ENCODE measurements at places on chromosomes 6 and 20.

GRCh38 chr20:9082741-9083140 lies 13.9 kb downstream of the PLCB4 start:
- H3K4me3 ChIP-seq = no peak overlapping the region
- DNase-seq = no peak
- no peaks in the 10 kb centered on the region for H3K27me3 ChIP-seq
- H3K36me3 ChIP-seq = no peaks in the 10 kb centered on the region

DNA sequence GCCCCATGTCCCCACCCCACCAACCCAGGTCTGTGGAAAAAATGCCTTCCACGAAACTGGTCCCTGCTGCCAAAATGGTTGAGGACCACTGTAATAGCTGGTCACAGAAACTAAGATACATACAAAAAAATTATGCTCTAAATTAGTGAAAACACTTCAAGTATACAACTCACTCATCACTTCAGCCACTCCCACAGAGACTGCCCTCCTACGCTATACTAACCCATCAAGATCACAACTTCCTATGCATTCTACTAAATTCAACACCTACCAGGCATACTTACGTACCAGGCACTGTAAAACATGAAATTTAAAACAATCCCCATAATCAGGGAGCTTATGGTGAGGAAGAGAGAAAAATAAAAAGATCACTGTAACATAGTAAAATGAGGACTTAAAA lies 22.9 kb downstream of the RUNX2 start:
- H3K4me3 ChIP-seq = no peak overlapping the region
- H3K36me3 ChIP-seq = no peaks in the 10 kb centered on the region
- no peaks in the 10 kb centered on the region for H3K27me3 ChIP-seq
- H3K27ac ChIP-seq = no peak overlapping the region
- no peaks in the 10 kb centered on the region for H3K4me1 ChIP-seq

- peaks cover 16% of the 10 kb centered on the region for H3K27me3 ChIP-seq
- H3K27ac ChIP-seq = no peak overlapping the region
- H3K4me1 ChIP-seq = no peaks in the 10 kb centered on the region
- H3K4me3 ChIP-seq = no peak overlapping the region
- H3K36me3 ChIP-seq = no peaks in the 10 kb centered on the region
Measured at GRCh38 chr6:148837941-148838340, 91.1 kb downstream of the UST start.

- H3K27me3 ChIP-seq = peaks cover 91% of the 10 kb centered on the region
- H3K4me1 ChIP-seq = peaks cover 5% of the 10 kb centered on the region
- H3K27ac ChIP-seq = no peak overlapping the region
- no peak for DNase-seq
- H3K36me3 ChIP-seq = no peaks in the 10 kb centered on the region
- no peak overlapping the region for H3K4me3 ChIP-seq
Measured at GRCh38 chr20:25076731-25077609, 5.0 kb downstream of the VSX1 start.

GRCh38 chr20:1721687-1722512 lies 64.3 kb upstream of the SIRPG start:
- peak overlapping the region; percentile 13 for H3K27ac ChIP-seq
- no peaks in the 10 kb centered on the region for H3K27me3 ChIP-seq
- DNase-seq = no peak
- H3K4me1 ChIP-seq = peaks cover 16% of the 10 kb centered on the region
- H3K36me3 ChIP-seq = no peaks in the 10 kb centered on the region
- H3K4me3 ChIP-seq = no peak overlapping the region

GRCh38 chr6:140385679-140386078 lies 1011.2 kb upstream of the CITED2 start:
- H3K4me1 ChIP-seq = no peaks in the 10 kb centered on the region
- no peaks in the 10 kb centered on the region for H3K27me3 ChIP-seq
- no peak overlapping the region for H3K27ac ChIP-seq
- H3K36me3 ChIP-seq = no peaks in the 10 kb centered on the region
- no peak for DNase-seq

DNA sequence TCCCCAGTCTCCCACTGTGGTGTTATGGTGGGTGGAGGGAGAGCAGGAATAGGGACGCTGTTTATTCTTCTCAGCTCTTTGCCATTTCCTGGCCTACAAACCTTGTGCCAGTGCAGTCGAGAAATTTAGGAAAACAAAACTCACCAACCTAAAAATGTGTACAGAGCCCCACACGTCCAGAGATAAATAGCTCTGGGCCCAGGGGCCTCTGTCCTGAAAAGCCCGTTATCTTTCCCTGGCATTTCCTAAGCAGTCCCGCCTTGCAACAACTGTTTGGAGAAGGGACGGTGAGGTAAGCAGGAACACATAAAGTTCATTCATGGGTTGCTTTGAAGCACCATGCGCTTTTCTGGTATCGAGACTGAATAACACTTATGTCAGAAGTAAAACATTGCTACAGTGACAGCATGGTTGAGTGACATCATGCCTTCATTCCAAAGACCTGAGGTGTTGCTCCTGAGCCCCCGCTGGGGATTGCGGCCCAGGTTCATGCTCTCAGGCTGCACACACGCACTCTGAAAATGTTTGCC lies 80.1 kb upstream of the NXT1 start:
- DNase-seq = no peak
- no peaks in the 10 kb centered on the region for H3K4me1 ChIP-seq
- no peaks in the 10 kb centered on the region for H3K27me3 ChIP-seq

GRCh38 chr6:69792292-69792691 lies 4.5 kb downstream of the LMBRD1 start:
- no peak for DNase-seq

DNA sequence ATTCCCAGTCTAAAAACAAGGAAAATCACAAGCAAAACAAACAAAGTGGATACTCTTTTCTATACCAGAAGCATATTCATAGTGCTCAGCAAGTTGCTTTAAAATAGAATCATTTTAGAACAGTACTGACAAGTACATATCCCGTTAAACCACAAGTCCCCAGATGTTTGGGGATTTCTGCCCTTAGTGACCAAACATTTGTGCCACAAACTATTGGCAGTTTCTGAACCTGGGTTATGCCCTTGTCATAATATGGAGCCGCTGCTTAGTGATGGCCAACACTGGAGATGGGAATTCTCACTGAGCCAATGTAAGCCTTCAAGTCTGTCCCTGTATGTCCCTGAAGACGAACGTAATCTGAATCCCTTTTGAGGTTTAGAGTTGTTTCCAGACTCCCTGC lies 436.7 kb upstream of the JAG1 start:
- no peaks in the 10 kb centered on the region for H3K4me1 ChIP-seq
- DNase-seq = no peak
- no peak overlapping the region for H3K27ac ChIP-seq
- H3K36me3 ChIP-seq = no peaks in the 10 kb centered on the region
- no peak overlapping the region for H3K4me3 ChIP-seq

DNA sequence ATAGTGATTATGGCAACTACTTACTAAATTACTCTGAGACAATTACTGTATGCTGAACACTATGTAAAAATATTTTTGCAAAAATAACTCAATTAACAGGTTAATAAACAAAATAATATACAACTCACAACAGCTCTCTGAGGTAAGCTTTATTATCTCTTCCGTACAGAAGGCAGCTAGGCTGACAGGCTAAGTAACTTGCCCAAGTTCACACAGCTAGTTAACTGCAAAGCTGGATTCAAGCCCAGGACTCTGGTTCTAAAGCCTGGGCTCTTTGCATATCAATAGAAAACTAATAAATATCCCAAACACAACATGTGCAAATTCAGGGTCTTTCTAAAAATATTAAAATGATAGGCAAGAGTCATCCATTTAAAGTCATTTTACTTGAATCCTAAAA lies 169.5 kb upstream of the BEND3 start:
- H3K4me1 ChIP-seq = no peaks in the 10 kb centered on the region
- no peak for DNase-seq
- no peaks in the 10 kb centered on the region for H3K27me3 ChIP-seq
- H3K4me3 ChIP-seq = no peak overlapping the region
- no peaks in the 10 kb centered on the region for H3K36me3 ChIP-seq

DNA sequence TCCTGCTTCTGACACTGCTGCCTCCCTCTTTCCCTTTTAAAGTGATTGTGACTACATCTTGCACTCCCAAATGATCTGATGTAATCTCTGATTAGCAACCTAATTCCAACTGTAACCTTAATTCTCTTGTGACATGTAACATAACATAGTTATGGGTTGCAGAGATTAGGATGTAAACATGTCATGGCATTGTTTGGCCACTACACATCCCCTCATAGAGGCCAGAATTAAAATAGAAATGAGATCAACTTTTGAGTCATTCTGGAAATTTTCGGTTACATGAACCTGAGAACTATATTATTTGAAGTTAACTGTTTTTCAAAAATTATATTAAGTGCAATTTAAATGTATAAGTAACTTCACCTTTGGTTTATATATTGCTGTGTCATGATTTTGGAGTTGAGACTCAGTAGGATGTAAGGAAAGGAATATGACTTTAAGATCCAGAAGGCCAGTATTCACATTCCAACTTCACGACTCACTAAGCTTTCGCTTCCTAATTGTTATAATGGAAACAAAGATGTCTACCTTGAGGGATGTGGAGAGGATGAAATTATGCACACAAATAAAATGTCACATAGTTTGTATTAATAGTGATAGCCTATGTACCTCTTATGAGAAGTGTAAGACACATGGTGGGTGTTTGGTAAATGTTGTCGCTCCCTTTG lies 611.9 kb upstream of the MAP3K7 start:
- H3K27ac ChIP-seq = no peak overlapping the region
- H3K36me3 ChIP-seq = no peaks in the 10 kb centered on the region
- no peaks in the 10 kb centered on the region for H3K27me3 ChIP-seq
- H3K4me1 ChIP-seq = no peaks in the 10 kb centered on the region
- H3K4me3 ChIP-seq = no peak overlapping the region
- no peak for DNase-seq

DNA sequence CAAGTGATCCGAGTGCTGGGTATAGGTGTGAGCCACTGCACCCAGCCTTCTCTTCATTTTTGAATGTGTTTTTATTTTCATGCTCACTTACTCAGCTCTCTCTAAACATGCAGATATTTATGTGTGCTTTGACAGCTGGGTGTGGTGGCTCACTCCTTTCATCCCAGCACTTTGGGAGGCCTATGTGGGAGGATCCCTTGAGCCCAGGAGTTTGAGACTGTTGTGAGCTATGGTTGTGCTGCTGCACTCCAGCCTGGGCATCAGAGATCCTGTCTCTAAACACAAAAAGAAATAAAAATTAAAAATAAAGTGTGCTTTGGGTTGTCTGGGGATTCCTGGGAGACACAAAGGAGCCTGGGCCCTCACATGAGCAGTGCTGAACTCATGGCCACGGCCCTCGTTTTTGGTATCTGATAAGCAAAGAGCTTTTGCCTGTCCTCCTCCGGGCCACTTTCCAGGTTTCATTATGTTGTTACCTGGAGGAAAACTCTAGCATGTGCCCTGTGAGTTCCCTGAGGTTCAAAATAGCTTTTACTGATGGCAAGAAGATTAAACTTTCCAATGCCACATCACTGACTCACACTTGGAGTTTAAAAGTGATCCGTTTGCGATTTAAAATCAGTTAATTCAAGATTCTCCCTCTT lies 78.5 kb downstream of the CD164 start:
- H3K4me1 ChIP-seq = peaks cover 9% of the 10 kb centered on the region
- peaks cover 23% of the 10 kb centered on the region for H3K27me3 ChIP-seq
- H3K36me3 ChIP-seq = no peaks in the 10 kb centered on the region
- DNase-seq = no peak
- H3K27ac ChIP-seq = no peak overlapping the region

GRCh38 chr20:63183422-63184146 lies 32.3 kb downstream of the YTHDF1 start:
- H3K27ac ChIP-seq = no peak overlapping the region
- DNase-seq = peak; percentile 70
- H3K27me3 ChIP-seq = peaks cover 46% of the 10 kb centered on the region

- no peak overlapping the region for H3K4me3 ChIP-seq
- no peaks in the 10 kb centered on the region for H3K4me1 ChIP-seq
- no peak for DNase-seq
- H3K36me3 ChIP-seq = no peaks in the 10 kb centered on the region
- no peaks in the 10 kb centered on the region for H3K27me3 ChIP-seq
Measured at GRCh38 chr6:164695896-164696295, 613.5 kb downstream of the C6orf118 start.

DNA sequence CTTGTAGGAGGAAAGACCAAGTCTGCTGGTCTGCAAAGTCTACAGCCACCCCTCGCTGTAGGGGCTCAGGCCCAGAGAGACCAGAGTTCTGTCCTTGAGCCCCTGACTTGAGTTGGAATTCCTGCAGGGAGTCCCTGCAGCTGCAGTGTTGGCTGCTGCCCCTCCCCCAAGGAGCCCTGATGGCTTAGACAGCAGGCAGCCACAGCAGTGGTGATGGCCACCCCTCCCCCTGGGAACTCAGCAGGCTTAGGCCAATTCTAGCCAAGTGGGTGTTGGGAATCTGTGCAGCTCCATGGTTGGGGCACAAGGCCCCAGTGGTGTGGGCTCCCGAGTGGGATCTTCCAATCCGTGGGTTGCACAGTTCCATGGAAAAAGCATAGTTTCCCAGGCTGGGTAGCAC lies 345.4 kb downstream of the CD109 start:
- H3K4me3 ChIP-seq = no peak overlapping the region
- no peaks in the 10 kb centered on the region for H3K4me1 ChIP-seq
- DNase-seq = no peak
- no peaks in the 10 kb centered on the region for H3K36me3 ChIP-seq
- H3K27ac ChIP-seq = no peak overlapping the region

GRCh38 chr6:67201563-67201962 lies 1433.5 kb upstream of the ADGRB3 start:
- no peaks in the 10 kb centered on the region for H3K4me1 ChIP-seq
- no peaks in the 10 kb centered on the region for H3K27me3 ChIP-seq
- DNase-seq = no peak

- DNase-seq = peak; percentile 62
- peaks cover 45% of the 10 kb centered on the region for H3K4me1 ChIP-seq
- H3K27me3 ChIP-seq = peaks cover 4% of the 10 kb centered on the region
- H3K36me3 ChIP-seq = peaks cover 3% of the 10 kb centered on the region
- peak overlapping the region; percentile 35 for H3K4me3 ChIP-seq
Measured at GRCh38 chr6:235763-236360, 56.4 kb upstream of the DUSP22 start.

Data from activated naive CD4-positive, alpha-beta T cell treated with anti-CD3 and anti-CD28 coated beads, Interleukin-2, amount 10 ng/mL, durations not matched to agents 7 days and 5 days (primary cell).